Activated naive CD4-positive, alpha-beta T cell (primary cell): ENCODE measurements at places on chromosomes 3 and 15.

- no peak for DNase-seq
Measured at GRCh38 chr3:115835946-115836345, 212.6 kb downstream of the GAP43 start.

GRCh38 chr15:28017423-28017924 lies 81.6 kb downstream of the OCA2 start:
- DNase-seq: no peak

DNA sequence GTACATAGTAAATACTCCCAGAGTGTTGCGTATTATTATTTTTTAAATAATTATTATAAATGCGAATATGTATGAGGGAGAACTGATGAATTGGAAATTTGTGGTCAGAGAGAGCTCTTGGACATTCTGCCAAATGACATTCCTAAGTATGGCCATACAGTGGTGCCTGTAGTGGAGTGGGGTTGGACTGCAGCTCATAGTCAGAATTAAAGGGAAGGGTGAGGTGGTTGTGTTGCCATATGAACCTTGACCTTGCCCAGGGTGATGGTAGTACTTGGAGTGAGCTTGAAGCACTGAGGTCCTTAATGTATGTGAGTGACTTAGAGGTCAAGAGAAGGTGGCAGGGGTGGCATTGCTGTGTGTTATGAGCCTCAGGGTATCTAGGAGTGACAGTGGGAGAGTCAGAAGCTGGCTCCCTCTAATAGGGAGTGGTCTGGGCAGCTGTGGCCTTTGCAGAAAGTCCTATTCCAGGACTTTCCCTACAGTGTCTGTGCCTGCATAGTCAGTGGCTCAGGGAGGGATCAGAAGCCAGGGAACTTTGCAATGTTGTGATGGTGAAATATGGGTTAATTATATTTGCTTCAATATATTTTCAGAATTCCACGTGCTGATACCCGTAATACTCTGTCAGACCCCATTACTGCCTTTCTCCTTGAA lies 26.2 kb downstream of the PDE8A start:
- no peak for DNase-seq

DNA sequence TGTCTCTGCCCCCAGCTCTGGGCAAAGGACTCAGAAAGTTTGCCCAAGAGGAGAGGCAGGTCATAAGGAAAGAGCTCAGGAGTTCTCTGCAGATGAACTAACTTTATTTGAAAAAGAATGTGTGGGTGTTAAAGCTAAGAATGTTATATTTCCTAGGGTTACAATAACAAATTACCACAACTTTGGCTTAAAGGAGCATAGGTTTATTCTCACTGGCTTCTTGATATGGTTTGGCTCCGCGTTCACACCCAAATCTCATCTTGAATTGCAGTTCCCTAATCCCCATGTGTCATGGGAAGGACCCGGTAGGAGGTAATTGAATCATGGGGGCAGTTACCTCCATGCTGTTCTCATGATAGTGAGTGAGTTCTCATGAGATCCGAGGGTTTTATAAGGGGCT lies 383.7 kb upstream of the CFAP20DC start:
- DNase-seq: no peak

GRCh38 chr3:150306083-150306482 lies 102.0 kb upstream of the TSC22D2 start:
- no peak for DNase-seq

DNA sequence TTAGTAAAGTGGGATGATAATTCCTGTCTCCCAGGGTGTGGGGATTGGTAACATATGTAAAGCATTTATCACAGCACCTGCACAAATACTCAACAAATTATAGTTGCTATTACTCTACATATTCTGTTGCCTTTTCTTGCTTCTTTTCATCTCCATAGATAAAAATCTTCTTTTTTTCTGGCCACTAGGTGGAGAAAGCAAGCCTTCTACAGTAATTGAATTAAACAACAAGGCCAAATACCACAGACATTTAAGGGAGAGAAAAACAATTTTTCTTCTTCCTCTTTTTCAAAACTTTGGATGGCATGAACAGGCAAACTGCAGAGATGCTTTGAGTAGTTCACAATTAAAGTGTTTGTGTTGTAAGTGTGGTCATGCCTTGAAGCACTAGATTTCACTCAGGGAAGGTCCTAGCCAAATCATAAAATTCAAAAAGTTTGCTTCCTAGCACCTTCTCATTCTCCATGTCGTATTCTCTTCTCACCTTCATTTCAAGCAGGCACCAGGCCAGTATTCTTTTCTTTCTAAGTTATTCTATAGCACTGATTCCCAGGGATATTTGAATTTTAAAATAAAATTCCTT lies 493.4 kb upstream of the TGFBR2 start:
- no peak for DNase-seq

- DNase-seq: no peak
Measured at GRCh38 chr3:150784747-150785125, 21.8 kb upstream of the SIAH2 start.

GRCh38 chr3:44065311-44066094 lies 176.2 kb upstream of the TOPAZ1 start:
- DNase-seq: no peak
